ENCODE measurements at places on chromosomes 3 and 15.

DNA sequence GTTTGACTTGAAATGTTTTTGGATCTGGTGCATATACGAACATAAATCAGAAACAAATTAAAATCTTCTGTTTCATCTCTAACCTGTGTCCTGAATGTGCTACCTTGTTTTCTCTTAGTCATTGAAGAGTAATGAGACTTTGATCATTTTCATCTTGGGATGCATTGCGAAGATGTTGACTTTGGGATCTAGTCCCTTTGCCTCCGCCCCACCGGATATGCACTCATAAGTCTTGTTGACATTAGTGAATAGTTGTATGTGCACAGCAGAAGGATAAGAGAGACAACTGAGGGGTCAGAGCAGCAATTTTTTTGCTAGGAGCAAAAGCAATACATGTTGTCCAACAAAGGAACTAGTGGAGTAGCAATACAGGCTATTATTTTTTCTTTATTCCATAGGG lies 35.9 kb upstream of the SPRED1 start:
- no peak for DNase-seq

DNA sequence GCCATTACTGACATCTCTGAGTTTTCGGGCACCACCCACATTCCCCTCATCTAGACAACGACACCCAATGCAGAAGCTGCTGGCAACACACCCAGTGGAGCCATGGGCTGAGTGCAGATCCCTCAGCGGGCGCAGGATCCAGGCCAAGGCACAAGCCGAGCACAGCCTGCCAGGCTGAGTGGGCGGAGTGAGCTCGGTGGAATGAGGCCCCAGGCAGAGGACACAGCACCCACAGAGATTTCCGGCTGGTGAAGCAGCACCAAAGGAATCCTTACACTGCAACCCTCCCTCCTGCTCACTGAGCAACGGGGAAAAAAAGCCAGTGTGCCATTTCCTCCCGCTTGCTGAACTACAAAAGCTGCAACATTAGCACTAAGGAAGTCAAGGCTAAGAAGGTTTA lies 34.3 kb downstream of the ZMAT3 start:
- no peak for DNase-seq

DNA sequence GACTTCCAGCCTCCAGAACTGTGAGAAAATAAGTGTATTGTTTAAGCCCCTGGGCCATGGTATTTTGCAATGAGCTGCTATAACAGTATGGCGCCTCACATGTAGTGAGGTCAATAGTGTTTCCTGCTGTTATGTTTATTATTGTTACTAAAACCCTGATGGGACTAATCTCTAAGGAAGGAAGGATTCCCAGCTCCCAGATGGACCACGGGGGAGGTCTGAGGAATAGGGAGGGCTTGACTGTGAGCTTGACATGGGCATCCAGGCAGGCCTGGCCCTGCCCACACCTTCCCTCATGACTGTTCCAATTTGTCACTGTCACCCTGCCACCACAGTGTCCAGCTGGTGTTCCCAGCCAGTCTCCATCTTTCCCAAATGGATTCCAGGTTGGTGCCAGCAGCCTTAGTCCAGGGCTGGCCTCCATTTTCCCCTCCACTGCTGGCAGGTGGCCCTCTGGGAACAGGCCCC lies 14.5 kb upstream of the SLC41A3 start:
- DNase-seq: no peak

DNA sequence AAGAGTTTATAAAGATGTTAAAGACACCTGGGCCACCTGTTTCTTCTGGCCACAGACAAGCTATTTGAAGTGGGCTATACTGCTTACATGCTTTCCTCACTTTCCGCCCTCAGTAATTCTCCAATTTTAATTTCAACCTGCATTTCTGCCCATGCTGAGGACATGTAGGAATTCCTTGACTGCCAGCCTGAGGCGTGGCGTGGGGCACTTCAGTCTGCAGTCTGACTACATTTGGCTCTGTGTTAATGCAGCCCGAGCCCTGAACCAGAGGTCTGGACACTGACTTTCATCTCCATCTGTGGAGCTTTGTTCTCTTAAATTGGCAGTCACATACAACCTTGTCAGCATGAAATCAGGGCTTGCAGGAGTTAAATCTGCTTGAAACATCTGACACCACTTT lies 8.5 kb downstream of the UQCC5 start:
- no peak for DNase-seq

GRCh38 chr3:134057006-134057653 lies 27.4 kb upstream of the SLCO2A1 start:
- no peak for DNase-seq

GRCh38 chr3:133448478-133449122 lies 48.7 kb downstream of the BFSP2 start:
- DNase-seq: no peak

DNA sequence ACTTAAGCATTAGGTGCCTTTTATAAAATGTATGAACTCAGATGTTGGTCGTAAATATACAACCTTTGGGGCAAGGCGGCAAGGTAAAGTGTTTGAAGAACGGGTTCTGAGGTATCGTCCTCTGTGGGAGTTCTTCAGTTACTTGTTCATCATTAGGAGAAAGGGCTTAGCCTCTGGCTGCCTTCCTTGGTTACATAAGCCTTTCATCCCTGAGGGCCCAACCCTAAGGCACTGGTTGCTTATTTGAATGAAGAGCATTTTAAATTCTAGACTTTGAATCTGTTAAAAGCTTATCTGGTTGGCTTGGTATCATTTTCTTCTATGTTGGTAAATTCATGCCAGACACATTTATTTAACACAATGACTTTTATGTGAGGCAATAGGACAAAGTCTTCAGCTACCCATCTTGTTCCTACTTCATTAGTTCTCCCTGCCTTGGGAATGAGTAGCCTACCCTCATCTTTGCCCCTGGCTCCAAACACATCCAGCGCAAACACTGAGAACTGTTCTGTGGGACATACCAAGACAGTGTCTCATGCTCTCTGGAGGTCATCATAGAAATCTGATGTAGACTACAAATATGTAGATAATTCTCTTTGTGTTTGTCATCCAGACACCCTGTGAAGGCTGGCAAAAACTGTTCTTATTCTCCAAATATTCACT lies 12.4 kb upstream of the CCDC80 start:
- no peak for DNase-seq

- no peak for DNase-seq
Measured at GRCh38 chr15:36632226-36632625, 52.8 kb downstream of the CDIN1 start.

DNA sequence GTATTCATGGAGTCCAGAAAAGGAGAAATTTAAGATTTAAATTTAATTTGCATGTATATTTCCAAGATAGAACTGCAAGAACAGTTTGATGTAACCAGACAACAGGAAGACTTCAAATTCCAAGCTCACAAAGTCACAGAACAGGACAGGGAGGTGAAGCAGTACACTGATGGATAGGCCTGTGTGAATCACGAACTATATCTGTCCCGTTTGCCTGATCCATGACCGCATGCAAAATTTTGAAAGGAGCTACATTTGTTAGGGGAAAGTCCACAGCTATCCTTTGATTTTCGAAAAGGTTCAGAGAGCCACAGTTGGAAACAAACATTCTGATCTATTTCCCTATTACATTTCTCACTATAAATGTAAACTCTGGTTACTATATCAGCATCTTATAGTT lies 79.5 kb upstream of the SLC12A8 start:
- DNase-seq: no peak

DNA sequence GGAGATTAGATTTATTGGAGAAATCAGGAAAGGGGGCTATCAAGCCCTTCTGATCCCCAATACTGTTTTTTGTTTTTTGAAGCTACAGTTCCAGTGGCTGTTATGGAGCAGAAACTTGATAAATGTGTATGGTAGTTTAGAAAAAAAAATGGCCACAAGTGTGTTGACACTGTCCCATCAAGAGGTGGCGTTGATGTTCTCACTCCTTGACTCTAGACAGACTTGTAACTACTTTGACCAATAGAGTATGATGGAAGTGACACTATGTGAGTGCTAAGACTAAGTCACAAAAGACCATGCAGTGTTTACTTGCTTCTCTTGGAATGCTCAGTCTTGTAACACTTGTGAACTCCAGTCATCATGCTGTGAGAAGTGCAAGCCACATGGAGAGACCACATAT lies 356.7 kb downstream of the PDCD6IP start:
- DNase-seq: no peak

GRCh38 chr3:102400766-102401165 lies 34.0 kb upstream of the ZPLD1 start:
- no peak for DNase-seq

GRCh38 chr3:168501570-168501969 lies 405.8 kb upstream of the GOLIM4 start:
- DNase-seq: no peak

GRCh38 chr3:107662586-107662985 lies 139.8 kb downstream of the BBX start:
- no peak for DNase-seq

DNA sequence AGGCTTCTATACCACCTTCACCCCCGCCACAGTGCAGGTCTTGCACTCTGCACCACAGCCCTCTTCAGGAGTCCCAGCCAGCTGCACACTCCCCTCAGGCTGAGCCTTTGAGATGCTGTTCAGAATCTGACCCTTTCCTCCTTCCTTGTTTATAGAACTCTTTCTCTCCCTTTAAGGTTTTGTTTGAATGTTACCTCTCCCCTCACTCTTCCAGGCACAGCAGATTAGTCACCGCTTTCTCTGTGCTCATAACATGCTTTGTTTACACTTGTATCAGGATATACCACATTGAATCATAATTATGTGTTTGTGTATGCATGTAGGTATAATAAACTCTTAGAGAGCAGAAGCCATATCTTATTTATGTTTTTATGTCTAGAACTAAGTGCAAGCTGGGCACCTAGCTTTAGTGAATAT lies 168.4 kb upstream of the BCL6 start:
- no peak for DNase-seq

- no peak for DNase-seq
Measured at GRCh38 chr3:54556630-54557029, 371.2 kb downstream of the LRTM1 start.

- no peak for DNase-seq
Measured at GRCh38 chr15:67104510-67104909, 39.1 kb downstream of the SMAD3 start.

DNA sequence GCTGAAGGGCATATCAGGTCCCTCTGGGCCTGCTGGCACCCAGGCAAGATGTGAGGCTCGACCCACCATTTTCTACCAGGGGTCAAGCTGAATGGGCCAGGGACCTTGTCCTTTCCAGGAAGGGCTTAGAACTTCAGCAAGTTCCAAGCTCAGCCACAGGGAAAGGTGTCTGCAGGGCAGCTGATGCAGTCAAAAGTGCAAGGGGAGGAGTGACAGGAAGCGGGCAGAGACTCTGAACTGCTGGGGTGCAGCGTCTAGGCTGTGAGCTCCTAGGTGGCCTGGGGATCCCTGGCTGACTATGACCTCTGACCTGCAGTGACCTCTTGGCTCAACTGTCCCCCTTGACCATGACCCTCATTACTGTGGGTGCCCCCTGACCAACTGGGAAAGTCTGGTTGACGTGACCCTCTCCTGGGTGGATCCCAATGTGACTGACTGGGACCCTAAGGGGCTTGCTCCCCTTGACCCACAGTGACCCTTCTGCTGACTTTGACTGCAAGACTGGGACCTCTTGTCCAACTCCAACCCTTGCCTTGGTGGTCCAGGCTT lies 14.4 kb upstream of the SEC13 start:
- no peak for DNase-seq

DNA sequence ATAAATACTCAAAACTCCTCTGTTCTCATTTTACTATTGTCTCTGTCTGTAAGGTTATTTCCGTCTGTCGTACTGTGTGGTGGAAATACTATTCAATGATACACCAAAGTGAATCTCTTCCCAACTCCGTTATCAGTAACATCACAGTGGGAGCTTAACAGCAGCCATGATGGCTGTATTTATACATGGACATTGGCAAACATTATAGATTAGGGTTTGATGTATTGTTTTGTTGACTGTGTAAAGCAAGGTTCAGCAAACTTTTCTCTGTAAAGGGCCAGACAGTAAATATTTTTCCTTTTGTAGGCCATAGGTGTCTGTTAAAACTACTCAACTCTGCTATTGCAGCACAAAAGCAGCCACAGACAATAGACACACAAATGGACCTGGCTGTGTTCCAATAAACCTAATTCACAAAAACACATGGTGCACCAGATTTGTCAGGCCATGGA lies 23.2 kb downstream of the LIPC start:
- DNase-seq: no peak

- peak; percentile 23 for DNase-seq
Measured at GRCh38 chr3:186722457-186722856, 5.3 kb downstream of the KNG1 start.

GRCh38 chr3:175199961-175200360 lies 340.8 kb downstream of the NAALADL2 start:
- no peak for DNase-seq

GRCh38 chr3:139357899-139358298 lies 14.1 kb downstream of the MRPS22 start:
- no peak for DNase-seq

DNA sequence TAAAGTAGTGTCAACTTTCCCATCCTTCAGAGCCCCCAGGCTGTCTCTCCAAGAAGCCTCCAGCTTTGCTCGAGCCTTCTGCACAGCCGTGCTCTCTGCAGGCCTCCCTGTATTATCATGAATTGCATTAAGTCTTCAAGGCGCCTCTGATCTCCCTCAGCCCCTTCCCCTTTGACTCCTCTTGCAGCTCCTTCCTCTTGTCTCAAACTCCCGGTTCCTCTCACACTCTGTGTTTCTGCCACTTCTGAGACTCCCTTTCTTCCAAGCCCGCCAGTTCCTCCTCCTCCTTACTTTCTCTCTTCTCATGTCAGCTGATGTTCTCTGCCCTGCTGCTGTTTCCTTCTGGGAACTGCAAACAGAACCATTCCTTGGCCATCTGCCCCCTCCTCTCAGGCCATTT lies 418.8 kb downstream of the EPHB1 start:
- no peak for DNase-seq

DNA sequence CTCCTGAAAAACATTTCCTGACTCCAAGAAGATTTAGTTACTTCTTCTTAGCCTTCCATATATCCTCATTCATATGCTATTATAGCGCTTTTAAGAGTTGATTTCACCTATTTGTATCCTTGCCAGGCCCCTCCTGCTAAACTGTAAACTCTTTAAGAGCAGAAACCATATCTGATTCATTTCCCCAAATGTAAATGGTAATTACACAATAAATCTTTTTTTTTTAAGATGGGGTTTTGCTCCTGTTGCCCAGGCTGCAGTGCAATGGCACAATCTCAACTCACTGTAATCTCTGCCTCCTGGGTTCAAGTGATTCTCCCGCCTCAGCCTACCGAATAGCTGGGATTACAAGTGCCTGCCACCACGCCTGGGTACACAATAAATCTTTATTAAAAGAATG lies 4.5 kb downstream of the DLEC1 start:
- DNase-seq: no peak

All from BE2C (cell line).